Epithelial cell of esophagus (primary cell): ENCODE measurements at places on chromosomes 12 and 14.

DNA sequence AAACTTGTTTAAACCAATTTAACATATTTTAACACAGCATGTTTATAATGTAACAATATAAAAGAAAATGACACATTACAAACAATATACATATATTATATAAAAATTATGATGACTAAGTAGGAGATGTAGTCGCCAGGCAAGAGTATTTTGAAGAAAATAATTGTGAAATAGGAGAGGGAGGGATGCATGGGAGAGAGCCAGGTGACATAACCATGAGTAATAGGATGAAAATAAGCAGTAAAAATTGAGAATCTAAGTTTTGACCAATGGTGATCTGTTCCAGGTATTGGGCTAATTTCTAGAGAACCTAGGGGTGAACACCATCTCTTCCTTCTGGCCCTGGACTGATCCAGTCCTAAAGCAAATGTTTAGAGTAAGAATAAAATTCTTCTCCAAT, 315.2 kb upstream of the G2E3 start:
- DNase-seq = peak; percentile 86

DNA sequence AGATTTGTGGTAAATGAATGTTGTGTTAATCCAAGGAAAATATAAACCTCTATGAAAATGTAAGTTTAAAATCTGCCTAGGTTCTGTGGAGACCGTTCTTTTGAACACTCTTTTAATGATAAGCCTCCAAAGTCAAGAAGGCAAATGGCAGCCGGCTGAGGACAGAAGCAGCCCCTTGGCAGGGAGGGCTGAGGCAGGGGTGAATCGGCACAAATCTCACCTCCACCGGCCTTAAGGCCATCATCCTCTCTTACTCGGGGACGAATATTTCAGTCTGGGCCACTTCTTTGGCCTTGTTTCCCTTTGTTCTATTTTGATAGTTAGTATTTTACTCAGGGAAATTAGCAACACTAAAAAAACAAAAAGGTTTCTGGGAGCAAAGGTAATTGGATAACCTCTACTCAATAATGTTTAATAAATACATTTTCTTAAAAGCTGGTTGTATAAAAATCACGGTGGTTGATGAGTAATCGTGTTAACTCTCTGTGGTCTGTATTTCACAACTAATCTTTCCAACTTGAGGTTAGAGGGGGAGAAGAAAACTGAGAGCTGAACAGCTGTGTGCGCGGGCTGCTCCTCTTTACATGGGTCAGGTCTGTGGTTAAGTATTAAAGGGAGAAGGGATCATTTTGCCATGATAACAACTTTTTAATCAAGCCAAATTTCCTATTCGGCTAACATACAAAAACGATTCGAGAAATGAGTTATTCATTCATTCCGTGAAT, 18.6 kb downstream of the LGMN start:
- peak; percentile 67 for DNase-seq

DNA sequence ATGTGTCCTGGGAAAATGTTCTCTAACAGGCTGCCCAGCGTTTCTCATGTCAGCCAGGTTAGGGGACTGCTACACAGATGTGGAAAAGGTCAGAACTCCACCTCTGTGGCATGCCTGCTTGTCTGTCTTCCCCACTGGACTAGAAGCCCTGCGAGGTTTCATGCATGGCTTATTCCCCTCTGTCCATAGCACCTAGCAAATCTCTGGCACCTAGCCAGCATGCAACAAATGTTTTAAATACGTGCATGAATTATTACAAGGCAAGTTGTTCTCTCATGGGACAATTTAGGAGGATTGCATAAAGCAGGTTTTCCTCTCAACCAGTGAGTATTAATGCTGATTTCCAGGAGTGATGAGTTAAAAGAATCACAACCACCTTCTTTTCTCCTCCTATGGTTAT, 21.4 kb upstream of the KCNK13 start:
- no peak for DNase-seq

- DNase-seq = no peak
Measured at GRCh38 chr14:28770061-28770460, 3.5 kb downstream of the FOXG1 start.

GRCh38 chr12:5924342-5924741, 20.7 kb downstream of the ANO2 start:
- DNase-seq = no peak

- DNase-seq = no peak
Measured at GRCh38 chr12:106732890-106733289, 41.6 kb upstream of the RIC8B start.

GRCh38 chr12:25480145-25480544, 72.9 kb downstream of the LMNTD1 start:
- no peak for DNase-seq

DNA sequence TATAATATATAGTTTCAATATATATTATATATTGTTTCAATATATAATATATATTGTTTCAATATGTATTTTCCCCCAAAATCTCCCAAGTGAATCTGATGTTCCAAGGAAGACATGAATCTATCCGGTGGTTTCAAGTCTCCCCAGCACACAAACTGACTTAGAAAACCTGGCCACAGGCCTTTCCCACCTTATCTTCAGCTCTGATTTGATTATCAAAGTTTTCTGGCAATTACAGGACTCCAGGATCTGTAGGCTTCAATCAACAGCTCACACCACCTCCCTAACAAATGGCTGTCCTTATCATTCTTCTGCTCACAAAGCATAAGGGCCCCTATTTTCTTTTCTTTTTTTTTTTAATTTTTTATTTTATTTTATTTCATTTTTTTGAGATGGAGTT, 22.7 kb upstream of the SPTSSA start:
- no peak for DNase-seq

- DNase-seq = peak; percentile 15
Measured at GRCh38 chr12:2722806-2723205, 72.0 kb upstream of the FKBP4 start.

- no peak for DNase-seq
Measured at GRCh38 chr14:102226356-102227125, 78.4 kb downstream of the MOK start.
